ENCODE measurements at places on chromosomes 2 and 18.

DNA sequence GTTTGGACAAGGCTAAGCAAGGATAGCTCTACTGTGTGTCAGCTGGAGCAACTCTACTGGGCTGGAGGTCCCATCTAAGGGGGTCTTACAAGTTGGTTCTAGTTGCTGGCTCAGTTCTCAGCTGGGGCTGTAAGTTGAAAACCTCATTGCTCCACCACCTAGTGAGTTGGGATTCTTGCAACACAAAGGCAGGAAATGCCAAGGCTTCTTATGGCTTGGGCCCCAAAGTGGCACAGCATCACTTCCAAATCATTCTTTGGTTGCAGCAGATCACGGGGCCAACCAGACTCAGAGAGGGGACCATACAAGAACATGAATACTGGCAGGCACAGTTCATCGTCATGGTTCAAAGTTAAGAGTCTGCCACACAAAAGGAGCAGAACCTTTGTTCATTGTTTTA lies 332.7 kb downstream of the LRRTM1 start:
- DNase-seq, result no peak

GRCh38 chr2:176154576-176155252 lies 2.4 kb upstream of the HOXD3 start:
- no peak for DNase-seq

DNA sequence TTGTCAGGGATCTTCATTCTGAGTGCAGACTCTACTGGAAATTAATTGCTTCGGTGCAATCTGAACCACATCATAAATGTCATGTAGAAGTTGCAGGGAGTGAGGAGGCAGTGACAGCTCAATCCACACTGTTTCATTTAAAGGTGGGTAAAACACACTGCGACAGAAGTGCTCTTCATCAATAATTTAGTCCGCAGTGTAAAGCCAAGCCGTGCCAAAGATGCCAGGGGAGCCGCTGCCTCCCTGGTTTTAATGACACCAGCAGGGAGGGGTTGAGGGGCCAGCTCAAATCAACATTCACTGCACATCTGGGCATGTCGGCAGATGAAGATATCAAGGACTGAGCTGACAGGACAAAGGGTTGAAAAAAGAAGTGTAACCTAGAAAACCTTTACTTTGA lies 305.7 kb upstream of the VRK2 start:
- DNase-seq, result no peak

- DNase-seq, result no peak
These were observed 61.7 kb upstream of the LCLAT1 start for GRCh38 chr2:30385327-30385726.

GRCh38 chr2:109242654-109243331 lies 113.8 kb downstream of the SH3RF3 start:
- no peak for DNase-seq

- no peak for DNase-seq
These were observed 46.7 kb upstream of the KCNG2 start for GRCh38 chr18:79750980-79751571.

- no peak for DNase-seq
These were observed 42.6 kb downstream of the HNRNPLL start for GRCh38 chr2:38560092-38560491.

GRCh38 chr2:226338825-226339224 lies 460.8 kb downstream of the IRS1 start:
- DNase-seq, result no peak

- no peak for DNase-seq
These were observed 427.7 kb downstream of the TGIF1 start for GRCh38 chr18:3877678-3878077.

GRCh38 chr18:13629841-13630715 lies 96.3 kb downstream of the FAM210A start:
- DNase-seq, result no peak

GRCh38 chr2:66439812-66440542 lies 5.1 kb downstream of the MEIS1 start:
- no peak for DNase-seq

GRCh38 chr18:70641156-70641775 lies 352.4 kb downstream of the SOCS6 start:
- no peak for DNase-seq
